ENCODE measurements at places on chromosomes 11 and 22. TPM values are rescaled to one million over a fixed set of nuclear protein-coding genes. Genes with fewer than 3 reads are reported as not detected.

- no peak for DNase-seq
Observed at GRCh38 chr22:47309476-47309875, 547.0 kb downstream of the TBC1D22A start.

GRCh38 chr22:24006914-24007214 lies 1.6 kb upstream of the GSTT4 start:
- no peak for DNase-seq

DNA sequence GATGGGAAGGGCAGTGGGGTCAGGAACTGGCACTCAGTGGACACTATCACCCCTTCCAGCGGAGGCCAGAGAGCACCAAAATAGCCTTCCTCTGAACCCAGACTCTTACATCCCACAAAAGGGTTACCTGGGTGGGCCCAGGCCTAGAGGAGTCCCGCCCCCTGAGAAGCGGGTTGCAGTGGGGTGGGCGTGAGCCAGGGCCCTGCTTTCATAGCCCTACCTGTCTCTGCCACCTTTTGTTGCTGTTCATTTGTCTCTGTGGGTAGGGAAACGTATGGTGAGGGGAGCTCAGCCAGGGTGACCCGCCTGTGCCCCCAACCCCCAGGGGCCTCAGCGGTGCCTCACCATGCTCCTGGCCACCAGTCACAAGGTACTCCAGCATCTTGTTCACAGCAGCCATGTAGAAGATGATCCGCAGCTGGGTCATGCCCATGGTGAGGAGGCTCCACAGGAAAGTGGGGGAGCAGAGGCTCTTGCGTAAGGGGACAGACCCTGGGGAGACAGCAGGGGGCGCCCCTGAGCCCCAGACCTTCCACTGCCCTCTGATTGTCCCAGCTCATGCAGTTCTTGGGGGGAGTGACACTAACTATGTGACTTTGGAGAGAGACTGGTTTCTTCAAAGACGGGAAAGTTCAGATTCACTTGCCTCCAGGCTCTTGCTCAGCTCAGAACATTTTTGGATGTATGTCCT lies 24.0 kb downstream of the SLC43A1 start:
- no peak for DNase-seq

Gene NRXN2
- 0.46 TPM for total RNA-seq

- DNase-seq: no peak
Observed at GRCh38 chr22:50691521-50691920, 18.9 kb downstream of the SHANK3 start.

Gene FRMD8
- 106 TPM for total RNA-seq

DNA sequence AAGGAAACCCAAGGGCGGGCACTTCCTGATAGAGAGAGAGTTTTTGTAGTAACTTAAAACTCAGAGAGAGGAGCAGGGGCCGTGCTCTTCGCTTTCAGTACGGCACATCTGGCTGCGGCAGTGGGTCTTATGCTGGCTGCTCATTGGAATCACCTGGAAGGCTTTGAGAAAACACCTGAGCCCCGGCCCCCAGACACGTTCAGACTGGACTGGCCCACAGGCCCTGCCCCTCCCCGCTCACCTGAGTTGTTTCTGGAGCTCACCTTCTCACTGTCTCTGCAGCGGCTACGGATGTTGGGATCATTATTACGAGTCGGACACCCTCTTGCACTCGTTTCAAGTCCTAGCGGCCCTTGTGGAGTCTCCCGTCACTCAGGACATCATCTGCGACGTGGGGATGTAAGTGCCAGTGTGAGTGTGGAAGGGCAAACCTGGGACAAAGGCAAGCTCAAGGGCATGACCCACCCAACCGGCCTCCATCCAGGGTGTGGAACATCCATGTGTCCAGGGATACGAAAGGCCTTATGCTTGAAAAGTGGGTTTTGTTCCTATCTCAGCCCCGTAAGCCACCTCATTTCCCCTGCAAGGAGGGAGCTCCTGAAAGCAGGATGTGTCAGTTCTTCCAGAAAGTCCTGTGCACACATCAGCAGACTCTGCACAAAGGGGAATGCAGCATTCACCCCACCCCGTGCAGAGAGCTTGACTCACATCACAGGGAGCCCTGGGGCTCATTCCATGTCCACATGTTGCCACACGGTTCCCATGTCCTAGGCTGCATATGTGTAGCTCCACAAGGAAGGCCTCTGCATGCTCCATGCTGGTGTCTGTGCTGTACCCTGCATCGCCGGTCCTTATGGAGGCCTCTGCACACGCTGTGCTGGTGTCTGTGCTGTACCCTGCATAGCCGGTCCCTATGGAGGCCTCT lies 5.4 kb downstream of the NADSYN1 start:
- no peak for DNase-seq

Gene OR51B4
- total RNA-seq: not detected

- DNase-seq: no peak
Observed at GRCh38 chr11:131932584-131933325, 562.3 kb downstream of the NTM start.

All from prostate gland (tissue), 2 donors.